Inflammatory macrophage (primary cell): ENCODE measurements at places on chromosomes 1 and 21.

DNA sequence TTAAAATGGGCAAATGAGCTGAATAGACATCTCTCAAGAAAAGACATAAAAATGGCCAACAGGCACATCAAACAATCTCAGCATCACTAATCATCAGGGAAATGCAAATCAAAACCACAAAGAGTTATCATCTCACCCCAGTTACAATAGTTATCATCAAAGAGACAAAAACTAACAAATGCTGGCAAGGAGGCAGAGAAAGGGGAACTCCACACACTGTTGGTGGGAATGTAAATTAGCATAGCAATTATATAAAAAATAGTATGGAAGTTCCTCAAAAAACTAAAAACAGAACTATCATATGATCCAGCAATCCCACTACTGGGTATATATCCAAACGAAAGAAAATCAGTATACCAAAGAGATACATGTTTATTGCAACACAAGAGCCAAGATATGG, 68.7 kb downstream of the DENND1B start:
- peak; percentile 49 for DNase-seq

DNA sequence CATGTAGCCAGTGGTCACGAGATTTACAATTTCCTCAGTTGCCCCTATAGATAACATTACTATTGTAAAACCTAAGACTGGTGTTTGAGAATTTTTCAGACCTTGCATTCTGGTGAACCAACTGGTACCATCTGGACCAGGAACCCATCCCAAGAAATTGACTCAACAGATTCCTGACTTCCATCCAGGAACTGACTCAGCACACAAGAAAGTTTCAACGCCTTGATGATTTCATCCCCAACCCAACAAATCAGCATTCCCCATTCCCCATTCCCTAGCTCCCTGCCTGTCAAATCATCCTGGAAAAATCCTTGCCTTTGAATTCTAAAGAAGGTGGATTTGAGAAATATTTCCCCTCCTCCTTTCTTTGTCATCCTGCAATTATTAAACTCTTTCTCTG, 529.8 kb upstream of the PRMT6 start:
- no peak for DNase-seq

GRCh38 chr1:209536843-209537242, 46.7 kb upstream of the CAMK1G start:
- DNase-seq: no peak

GRCh38 chr1:61741711-61742619, at the start of gene PATJ:
Gene PATJ, plus strand, starts transcription at chr1:61742480. Its CDS starts 20,413 bp downstream, at chr1:61762893.
- no peak for DNase-seq

DNA sequence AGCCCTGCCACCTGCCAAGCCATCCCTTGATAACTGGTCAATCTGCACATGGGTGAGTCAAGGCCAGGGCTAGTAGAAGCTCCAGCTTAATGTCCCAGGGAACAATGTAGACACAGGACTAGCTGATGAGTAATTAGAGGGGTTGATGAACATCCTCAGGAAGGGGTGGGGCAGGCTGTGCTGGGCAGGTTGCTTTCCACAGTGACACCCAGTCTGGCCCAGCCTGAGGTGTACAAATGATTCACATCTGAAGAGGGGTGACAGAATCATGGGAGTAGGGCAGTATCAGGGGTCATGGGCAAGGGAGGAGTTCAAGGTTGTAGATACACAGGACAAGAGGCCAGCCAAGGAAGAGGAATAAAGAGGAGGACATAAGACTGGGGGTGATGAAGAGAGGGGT, 4.3 kb downstream of the LPAR3 start:
- no peak for DNase-seq

GRCh38 chr1:85427331-85427730, 37.6 kb downstream of the DDAH1 start:
- DNase-seq: no peak
